ENCODE measurements at places on chromosomes 5 and 9.

DNA sequence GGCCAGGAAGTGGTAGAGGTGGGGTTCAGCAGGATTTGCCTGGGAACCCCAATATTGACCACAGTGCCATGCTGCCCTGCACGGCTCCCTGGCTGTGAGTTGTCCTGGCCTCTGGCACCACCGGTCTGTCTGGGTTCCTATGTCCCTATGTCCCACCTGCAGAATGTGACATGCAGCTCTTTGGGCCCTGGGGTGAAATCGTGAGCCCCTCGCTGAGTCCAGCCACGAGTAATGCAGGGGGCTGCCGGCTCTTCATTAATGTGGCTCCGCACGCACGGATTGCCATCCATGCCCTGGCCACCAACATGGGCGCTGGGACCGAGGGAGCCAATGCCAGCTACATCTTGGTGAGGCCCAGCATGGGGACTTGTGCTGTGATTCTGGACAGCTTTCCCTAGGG, 2.0 kb upstream of the CACFD1 start:
- H3K27ac ChIP-seq = no peak overlapping the region
- no peak for DNase-seq
- no peaks in the 10 kb centered on the region for H3K36me3 ChIP-seq
- H3K27me3 ChIP-seq = peaks cover 10% of the 10 kb centered on the region
- no peak overlapping the region for H3K4me3 ChIP-seq

- DNase-seq = no peak
- no peak overlapping the region for H3K27ac ChIP-seq
- no peaks in the 10 kb centered on the region for H3K27me3 ChIP-seq
- no peaks in the 10 kb centered on the region for H3K4me1 ChIP-seq
- H3K4me3 ChIP-seq = no peak overlapping the region
- H3K36me3 ChIP-seq = no peaks in the 10 kb centered on the region
Observed at GRCh38 chr5:180313677-180314505, 22.0 kb upstream of the MAPK9 start.

GRCh38 chr9:99366183-99366582, 144.1 kb downstream of the SEC61B start:
- peaks cover 13% of the 10 kb centered on the region for H3K27me3 ChIP-seq
- DNase-seq = no peak
- no peaks in the 10 kb centered on the region for H3K36me3 ChIP-seq
- no peak overlapping the region for H3K4me3 ChIP-seq

- no peaks in the 10 kb centered on the region for H3K36me3 ChIP-seq
- H3K4me1 ChIP-seq = peaks cover 3% of the 10 kb centered on the region
- no peak overlapping the region for H3K4me3 ChIP-seq
- peaks cover 12% of the 10 kb centered on the region for H3K27me3 ChIP-seq
- DNase-seq = no peak
Observed at GRCh38 chr5:99061711-99062110, 132.9 kb upstream of the CHD1 start.

GRCh38 chr5:164235300-164235891, 730.0 kb downstream of the MAT2B start:
- DNase-seq = no peak
- H3K27ac ChIP-seq = no peak overlapping the region
- H3K4me3 ChIP-seq = no peak overlapping the region
- H3K36me3 ChIP-seq = no peaks in the 10 kb centered on the region

DNA sequence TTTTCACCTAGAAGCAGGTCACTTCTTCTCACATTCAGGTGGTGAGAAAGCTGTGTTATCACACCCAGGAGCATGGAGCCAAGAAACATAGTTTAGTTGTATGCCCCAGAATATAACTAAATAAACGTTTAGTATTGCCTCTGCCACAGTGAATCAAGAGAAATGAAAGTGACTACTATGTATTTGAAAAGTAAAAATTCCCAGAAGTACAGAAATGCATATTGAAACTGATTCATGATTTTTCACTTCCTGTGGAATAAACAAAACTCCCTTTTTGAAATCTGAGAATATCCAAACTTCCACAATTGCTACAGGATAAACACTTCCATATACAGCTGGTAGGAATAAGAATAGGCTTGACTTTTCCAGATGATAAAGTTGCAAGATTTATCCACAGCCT, 15.3 kb upstream of the NINJ1 start:
- H3K36me3 ChIP-seq = peaks cover 16% of the 10 kb centered on the region
- peaks cover 27% of the 10 kb centered on the region for H3K4me1 ChIP-seq
- H3K4me3 ChIP-seq = peak overlapping the region; percentile 20
- no peak for DNase-seq
- H3K27ac ChIP-seq = peak overlapping the region; percentile 38

DNA sequence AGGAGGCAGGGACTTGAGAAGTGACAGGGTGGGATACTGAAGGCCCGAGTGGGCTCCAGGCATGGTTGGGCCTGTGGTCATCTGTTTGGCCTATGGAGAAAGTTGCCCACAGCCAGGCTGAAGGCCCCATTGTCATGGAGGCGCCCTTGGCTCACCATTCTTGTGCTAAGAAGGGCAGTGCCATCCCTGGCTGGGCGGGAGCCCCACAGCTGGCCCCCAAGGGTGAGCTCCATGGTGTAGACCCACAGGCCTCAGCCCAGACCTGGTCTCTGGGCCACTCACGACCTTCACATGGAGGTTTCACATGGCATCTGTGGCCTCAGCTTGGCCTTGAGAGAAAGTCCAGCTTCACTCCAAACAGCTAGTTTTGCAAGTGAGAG, 34.3 kb upstream of the PRDM12 start:
- no peak for DNase-seq
- no peak overlapping the region for H3K4me3 ChIP-seq
- no peaks in the 10 kb centered on the region for H3K27me3 ChIP-seq
- H3K36me3 ChIP-seq = peaks cover 16% of the 10 kb centered on the region
- no peak overlapping the region for H3K27ac ChIP-seq
- no peaks in the 10 kb centered on the region for H3K4me1 ChIP-seq

DNA sequence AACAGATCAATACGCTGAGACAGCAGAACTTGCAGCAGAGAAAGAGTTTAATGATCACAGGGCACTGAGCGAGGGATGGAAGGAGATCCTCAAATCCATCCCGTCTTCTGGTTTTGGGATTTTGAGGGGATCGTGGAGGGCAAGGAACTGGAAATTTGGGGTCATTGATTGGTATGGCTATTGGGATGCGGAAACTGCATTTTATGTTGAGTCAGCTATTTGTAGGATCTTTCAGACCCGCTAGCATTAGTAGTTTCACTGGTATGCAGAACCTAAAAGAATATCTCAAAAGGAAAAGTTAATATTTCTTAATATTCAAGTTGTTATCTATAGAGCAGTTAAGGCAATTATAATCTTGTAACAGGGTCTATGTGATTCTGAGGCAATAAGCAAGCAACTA, 771.7 kb upstream of the CTNND2 start:
- no peaks in the 10 kb centered on the region for H3K4me1 ChIP-seq
- H3K27ac ChIP-seq = no peak overlapping the region
- H3K36me3 ChIP-seq = no peaks in the 10 kb centered on the region
- no peak for DNase-seq
- H3K4me3 ChIP-seq = no peak overlapping the region

DNA sequence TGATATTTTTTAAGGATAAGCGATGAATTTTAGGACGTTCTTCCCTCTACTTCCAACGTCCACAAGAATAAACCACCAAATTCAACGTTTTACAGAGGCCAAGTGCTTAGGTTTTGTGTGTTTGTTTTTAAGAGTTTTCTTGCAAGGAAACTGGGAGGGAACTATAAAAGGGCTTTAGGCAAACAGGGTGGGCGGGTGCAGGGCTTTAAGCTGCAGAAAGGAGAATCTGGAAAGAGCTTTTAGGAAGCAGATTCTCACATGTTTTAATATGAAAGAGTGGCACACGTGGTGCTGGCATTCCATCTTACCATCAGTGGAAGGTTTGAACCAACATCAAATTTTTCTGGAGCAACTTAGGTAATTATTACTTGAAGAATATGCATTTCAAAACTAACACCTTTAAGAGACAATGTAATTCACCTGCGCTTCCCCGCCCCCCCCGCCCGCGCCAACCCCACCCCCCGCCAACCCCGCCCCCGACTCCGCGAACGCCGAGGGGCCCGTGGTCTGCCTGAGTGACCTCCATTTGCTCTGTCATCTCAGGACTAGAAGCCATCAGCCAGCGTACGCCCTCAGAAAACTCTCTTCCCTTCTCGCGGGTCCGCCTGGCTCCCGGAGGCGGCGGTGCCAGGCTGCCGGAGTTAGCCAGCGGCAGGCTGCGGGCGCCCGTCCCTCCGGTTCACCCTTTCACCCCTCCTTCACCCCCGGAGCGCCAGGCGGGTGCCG, 911 bp upstream of the PIK3R1 start:
- no peak for DNase-seq
- peaks cover 2% of the 10 kb centered on the region for H3K27me3 ChIP-seq
- peak overlapping the region; percentile 94 for H3K27ac ChIP-seq
- H3K4me1 ChIP-seq = peaks cover 29% of the 10 kb centered on the region
- peak overlapping the region; percentile 92 for H3K4me3 ChIP-seq
- H3K36me3 ChIP-seq = peaks cover 18% of the 10 kb centered on the region

- no peak for DNase-seq
- H3K27me3 ChIP-seq = no peaks in the 10 kb centered on the region
Observed at GRCh38 chr5:122054266-122054665, 23.8 kb downstream of the LOX start.

- no peak for DNase-seq
- no peaks in the 10 kb centered on the region for H3K4me1 ChIP-seq
Observed at GRCh38 chr9:138099803-138100598, 222.4 kb downstream of the CACNA1B start.

DNA sequence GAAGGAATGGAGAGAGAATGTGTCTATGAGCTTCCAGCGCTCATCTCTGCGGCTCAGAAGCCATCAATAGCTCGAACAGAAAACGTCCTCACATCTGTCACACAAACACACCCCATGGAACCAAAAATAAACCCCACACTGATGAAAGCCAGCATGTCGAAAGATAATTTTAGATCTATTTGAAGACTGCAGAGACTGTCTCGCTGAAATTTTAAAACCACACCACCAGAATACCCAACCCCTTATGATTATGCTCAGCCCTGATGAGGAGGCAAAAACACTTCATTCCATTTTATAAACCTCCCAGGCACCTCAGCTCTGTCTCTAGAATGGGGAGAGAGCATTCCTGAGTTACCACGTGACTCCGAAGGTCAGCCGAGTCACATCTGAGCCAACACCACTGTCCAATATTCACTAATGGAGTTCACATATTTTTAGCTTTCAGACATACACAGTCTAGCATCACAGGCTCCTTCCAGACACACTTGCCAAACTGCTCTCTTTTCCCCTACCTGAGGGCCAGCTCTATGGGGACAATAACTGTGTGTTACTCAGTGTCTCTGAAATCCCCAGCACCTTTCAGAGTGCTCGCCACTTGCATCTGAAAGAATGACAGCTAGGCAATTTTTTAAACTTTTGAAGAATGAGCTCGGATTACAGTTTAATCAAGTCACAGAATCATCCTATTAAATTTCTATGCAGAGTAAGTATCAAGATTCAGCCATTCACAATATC, 63.2 kb downstream of the SERINC5 start:
- peak overlapping the region; percentile 81 for H3K4me3 ChIP-seq
- DNase-seq = no peak
- H3K36me3 ChIP-seq = peaks cover 44% of the 10 kb centered on the region

DNA sequence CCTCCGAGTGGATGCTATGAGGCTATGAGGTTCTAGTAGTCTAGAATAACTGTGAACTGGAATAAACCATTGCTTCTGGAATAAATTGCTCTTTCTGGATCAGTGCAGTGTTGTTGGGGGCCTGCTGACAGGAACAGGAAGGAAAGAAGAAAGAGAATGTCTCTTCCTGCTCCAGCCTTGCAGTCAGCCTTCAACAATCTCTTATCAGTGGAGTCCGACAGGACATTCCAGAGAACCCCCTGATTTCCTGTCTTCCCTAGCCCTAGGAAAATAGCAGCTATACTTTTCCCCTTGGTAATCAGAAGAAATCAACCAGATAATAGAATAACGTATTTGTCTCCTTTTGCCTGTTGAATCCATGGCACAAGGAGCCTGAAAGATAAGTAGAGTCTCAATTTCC, 55.4 kb downstream of the WDR36 start:
- H3K27ac ChIP-seq = no peak overlapping the region
- H3K4me1 ChIP-seq = peaks cover 11% of the 10 kb centered on the region
- DNase-seq = no peak
- no peaks in the 10 kb centered on the region for H3K36me3 ChIP-seq
- H3K4me3 ChIP-seq = no peak overlapping the region
- peaks cover 16% of the 10 kb centered on the region for H3K27me3 ChIP-seq

DNA sequence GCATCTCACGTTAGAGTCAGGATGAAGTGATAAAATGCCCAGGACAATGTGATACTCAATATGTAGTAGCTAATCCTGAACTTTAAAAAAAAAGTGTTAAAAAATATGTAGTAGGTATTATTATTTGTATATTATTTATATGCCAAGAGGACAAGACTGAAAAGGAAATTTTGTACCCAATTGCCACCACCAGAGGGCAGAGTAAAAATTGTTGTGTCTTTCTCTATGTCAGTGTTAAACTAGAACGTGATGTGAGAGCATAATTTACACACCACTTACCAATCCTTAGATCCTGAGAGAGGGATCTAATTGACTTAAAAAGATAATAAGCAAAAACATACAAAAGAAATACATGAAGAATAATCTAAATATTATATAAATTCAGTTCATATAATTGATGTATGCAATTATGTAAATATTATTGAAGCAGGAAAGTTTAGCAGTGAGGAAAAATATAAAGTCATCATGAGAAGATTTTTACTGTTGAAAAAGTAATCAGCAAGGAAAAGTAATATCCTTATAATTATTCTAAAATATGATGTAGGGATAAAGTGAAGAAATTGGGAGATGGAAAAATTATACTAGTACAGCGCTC, 288.9 kb downstream of the RAB3C start:
- no peak overlapping the region for H3K27ac ChIP-seq
- no peak for DNase-seq
- no peaks in the 10 kb centered on the region for H3K4me1 ChIP-seq

DNA sequence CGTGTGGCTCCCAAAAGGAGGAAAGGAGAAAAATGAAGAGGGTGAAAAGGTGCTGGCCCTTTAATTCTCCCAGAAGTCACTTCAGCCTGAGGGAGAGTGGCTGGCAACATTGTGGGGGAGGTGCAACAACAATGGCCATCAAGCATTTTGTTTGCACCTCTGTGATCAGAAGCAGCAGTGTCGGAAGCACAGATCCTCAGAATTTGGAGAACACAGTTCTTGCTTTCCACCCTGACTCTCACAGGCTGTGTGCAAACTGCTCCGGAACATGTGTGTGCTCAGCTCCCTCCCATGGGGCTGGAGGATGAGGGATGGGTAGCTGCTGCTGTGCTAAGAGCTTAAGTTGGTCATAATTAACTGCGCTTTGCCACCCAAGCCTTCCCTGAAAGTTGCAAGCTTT, 127.1 kb downstream of the DPYSL3 start:
- DNase-seq = no peak
- H3K4me1 ChIP-seq = no peaks in the 10 kb centered on the region
- no peak overlapping the region for H3K27ac ChIP-seq
- H3K27me3 ChIP-seq = no peaks in the 10 kb centered on the region

GRCh38 chr5:180474569-180474968, 19.6 kb upstream of the CNOT6 start:
- H3K27ac ChIP-seq = no peak overlapping the region
- H3K27me3 ChIP-seq = peaks cover 8% of the 10 kb centered on the region
- H3K4me3 ChIP-seq = no peak overlapping the region
- H3K4me1 ChIP-seq = no peaks in the 10 kb centered on the region

DNA sequence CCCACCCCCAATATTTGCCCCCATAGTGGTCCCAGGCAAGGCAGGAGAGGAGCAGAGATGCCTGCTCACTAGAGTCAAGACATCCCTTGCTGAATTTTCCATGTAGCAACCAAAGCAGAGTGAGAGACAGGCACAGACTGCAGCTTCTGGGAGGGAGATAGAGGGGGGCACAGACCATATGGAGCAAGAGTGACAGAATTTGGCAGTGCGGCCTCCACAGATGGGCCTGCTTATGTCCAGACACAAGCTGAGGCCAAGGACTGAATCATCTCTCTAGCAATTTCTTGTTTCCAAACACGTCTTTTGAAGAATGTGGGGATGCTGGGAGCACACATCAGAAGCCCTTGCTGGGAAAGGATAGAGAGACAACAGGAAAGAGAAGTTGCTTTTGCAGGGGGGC, 53.0 kb upstream of the ALDH1B1 start:
- H3K27ac ChIP-seq = no peak overlapping the region
- H3K36me3 ChIP-seq = no peaks in the 10 kb centered on the region
- no peak overlapping the region for H3K4me3 ChIP-seq

Data from T-helper 2 cell treated with Interferon-gamma antibody and Interleukin-4, amounts not matched to agents 5 μg/mL and 100 μg/mL, for 36 hours (primary cell).